ENCODE measurements at places on chromosomes 1 and 21. TPM values are rescaled to one million over a fixed set of nuclear protein-coding genes. Genes with fewer than 3 reads are reported as not detected.

The CFAP74 gene
- 0.08 TPM for total RNA-seq

The SEMA6C gene
- 1.8 TPM for total RNA-seq

The ERICH3 gene
- not detected for total RNA-seq

The UTS2 gene
- not detected for total RNA-seq

The ETV3L gene
- total RNA-seq, result not detected

The TMEM269 gene
- 0.08 TPM for total RNA-seq

The CACNA1E gene
- 0.01 TPM for total RNA-seq

The LEMD1 gene
- total RNA-seq, result not detected

The TMOD4 gene
- total RNA-seq, result 0.34 TPM

The STUM gene
- not detected for total RNA-seq

The DNAH14 gene
- total RNA-seq, result 14.3 TPM

The CFHR1 gene
- 0.20 TPM for total RNA-seq

The OR2M3 gene
- total RNA-seq, result not detected

The OR2T2 gene
- total RNA-seq, result not detected

The KCNJ10 gene
- not detected for total RNA-seq

The CHIA gene
- not detected for total RNA-seq

The C1orf115 gene
- 5.4 TPM for total RNA-seq

The OR2L2 gene
- total RNA-seq, result not detected

The RNF2 gene
- 17.5 TPM for total RNA-seq

The SUSD4 gene
- 0.60 TPM for total RNA-seq

The GOLT1A gene
- total RNA-seq, result 5.1 TPM

The CLDN17 gene
- not detected for total RNA-seq

Data from A549 treated with CORT108297 at 1 μM for 4 hours (cell line).